Natural killer cell treated with Interleukin-12 subunit alpha and Interleukin-12 subunit beta and Interleukin-15 and Interleukin-18, amount 100 ng/mL, for 72 hours (primary cell): ENCODE measurements at places on chromosomes 12 and 14.

DNA sequence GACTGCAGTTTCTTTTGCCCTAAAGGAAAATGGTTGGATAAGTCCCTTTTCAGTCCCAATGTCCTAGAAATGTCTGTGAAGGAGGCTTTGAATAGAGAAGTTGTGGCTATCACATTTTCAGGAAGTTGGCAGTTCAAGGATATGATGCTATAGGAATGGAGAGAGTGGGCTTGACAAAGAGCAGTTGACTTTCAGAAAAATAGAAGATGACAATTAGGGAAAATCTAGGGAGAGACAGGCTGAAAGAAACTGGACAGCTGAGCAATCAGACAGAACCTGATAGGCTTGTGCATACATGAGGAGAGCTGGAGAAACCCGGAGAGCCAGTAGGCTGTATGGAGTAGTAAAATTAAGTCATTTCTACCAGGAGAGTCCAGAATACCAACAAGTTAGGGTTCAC is 50.5 kb downstream of the LMNTD1 start:
- DNase-seq = no peak

- no peak for DNase-seq
Observed at GRCh38 chr14:104286496-104286895, 148.1 kb downstream of the KIF26A start.

GRCh38 chr12:4026020-4026358 is 152.8 kb upstream of the PARP11 start:
- no peak for DNase-seq

GRCh38 chr12:99386907-99387306 is 260.6 kb upstream of the GARIN6 start:
- no peak for DNase-seq

- no peak for DNase-seq
Observed at GRCh38 chr12:132772606-132773005, 11.0 kb upstream of the ANKLE2 start.

DNA sequence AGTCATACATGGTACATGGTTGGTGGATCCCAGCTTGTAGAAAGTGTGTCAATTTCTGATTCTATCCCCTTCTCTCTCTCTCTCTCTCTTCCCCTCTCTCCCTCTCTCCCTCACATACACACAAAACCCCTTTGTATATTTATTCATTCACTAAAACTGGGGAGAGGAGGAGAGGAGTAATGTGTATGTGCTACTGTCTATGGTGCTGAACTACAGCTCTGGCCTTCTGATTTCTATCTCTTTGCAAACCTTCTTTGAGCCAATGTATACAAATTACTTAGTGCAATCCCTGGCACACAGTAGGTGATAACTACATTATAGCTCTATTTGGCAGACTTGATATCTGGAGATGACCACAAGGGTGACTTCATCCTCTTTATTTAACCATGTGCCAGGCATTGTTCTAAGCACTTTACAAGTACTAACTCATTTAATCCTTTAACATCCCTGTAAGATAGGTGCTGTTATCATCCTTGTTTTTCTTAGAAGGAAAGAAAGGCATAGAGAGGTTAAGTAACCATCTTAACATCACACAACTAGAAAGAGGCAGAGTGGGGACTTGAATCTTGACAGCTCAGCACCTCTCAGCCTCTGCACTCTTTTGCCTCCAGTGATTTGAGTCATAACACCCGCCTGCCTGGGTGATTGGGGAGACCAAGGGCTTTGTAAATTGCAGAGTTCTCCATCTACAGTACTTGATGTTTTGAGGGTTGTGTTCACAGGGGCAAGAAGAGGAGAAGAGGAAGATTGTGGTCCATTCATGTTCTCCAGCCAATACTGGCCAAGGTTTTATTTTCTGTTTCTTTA is 21.3 kb downstream of the RPH3A start:
- no peak for DNase-seq

GRCh38 chr12:98109266-98109665 is 406.1 kb upstream of the TMPO start:
- DNase-seq = no peak

- no peak for DNase-seq
Observed at GRCh38 chr14:96059519-96060135, 20.5 kb downstream of the C14orf132 start.

DNA sequence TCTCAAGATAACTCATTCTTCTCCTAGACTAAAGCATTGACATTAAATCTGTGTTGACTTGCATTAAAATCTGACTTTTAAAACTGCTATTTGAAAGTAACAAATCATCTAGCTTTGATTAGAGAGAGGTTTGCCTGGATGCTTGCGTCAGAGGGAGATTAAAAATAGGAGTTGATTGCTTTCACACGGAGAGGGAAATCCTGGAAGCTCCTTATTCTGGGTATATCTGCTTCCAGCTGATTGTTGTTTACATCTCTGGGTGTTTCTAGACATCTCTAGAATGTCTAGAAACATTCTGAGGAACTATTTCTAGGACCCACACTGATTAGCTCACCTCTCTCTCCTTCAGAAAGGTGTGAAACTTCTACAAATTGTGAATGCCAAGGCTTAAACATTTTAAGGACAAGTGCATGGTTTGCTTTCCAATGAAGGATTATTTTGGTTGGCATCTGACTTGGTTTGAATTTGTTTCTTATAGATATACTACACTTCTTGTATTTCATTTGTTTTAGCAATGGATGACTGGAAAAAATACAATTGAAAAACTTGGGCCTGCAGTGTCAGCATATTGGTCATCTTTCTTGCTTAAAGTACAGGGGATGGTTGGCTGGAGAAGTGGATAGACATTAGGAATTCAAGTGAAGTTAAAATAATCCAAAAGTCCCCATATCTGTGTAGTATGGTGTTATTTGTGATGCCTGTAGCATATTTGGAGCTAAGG is 2.1 kb downstream of the DIP2B start:
- no peak for DNase-seq

GRCh38 chr14:99479906-99480869 is at the start of gene SETD3:
TSS of gene SETD3 (minus strand) at chr14:99480859. CDS start at chr14:99465805, 15,054 bp downstream.
- DNase-seq = peak; percentile 66

- no peak for DNase-seq
Observed at GRCh38 chr12:4300883-4301282, 20.1 kb upstream of the TIGAR start.

GRCh38 chr12:87670448-87670847 is 358.8 kb downstream of the C12orf50 start:
- DNase-seq = no peak

GRCh38 chr12:130083734-130084133 is 78.5 kb upstream of the FZD10 start:
- DNase-seq = no peak

- no peak for DNase-seq
Observed at GRCh38 chr14:94643316-94644101, 31.3 kb downstream of the SERPINA3 start.

DNA sequence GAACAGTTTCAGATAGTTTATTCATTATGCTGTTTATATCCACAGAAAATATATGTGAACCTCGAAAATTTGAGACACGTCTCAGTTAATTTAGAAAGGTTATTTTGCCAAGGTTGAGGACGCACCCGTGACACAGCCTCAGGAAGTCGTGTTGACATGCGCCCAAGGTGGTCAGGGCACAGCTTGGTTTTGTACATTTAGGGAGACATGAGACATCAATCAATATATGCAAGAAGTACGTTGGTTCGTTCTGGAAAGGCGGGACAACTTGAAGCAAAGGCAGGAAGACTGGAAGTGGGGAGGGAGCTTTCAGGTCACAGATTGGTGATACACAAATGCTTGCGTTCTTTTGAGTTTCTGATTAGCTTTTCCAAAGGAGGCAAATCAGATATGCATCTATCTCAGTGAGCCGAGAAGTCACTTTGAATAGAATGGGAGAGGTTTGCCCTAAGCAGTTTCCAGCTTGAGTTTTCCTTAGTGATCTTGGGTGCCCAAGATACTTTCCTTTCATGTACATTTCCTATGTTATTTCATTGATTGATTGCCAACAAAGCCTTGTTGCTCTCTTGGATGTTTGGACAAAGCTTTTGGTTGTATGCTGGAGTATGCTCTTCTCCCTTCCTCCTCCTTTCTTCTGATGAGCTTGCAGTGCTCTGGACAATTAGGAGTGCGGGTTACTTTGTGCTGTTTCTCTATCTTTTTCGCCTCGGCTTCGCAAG is 3.2 kb downstream of the SNAPC1 start:
- no peak for DNase-seq

- no peak for DNase-seq
Observed at GRCh38 chr12:3529281-3529680, 38.3 kb downstream of the PRMT8 start.

DNA sequence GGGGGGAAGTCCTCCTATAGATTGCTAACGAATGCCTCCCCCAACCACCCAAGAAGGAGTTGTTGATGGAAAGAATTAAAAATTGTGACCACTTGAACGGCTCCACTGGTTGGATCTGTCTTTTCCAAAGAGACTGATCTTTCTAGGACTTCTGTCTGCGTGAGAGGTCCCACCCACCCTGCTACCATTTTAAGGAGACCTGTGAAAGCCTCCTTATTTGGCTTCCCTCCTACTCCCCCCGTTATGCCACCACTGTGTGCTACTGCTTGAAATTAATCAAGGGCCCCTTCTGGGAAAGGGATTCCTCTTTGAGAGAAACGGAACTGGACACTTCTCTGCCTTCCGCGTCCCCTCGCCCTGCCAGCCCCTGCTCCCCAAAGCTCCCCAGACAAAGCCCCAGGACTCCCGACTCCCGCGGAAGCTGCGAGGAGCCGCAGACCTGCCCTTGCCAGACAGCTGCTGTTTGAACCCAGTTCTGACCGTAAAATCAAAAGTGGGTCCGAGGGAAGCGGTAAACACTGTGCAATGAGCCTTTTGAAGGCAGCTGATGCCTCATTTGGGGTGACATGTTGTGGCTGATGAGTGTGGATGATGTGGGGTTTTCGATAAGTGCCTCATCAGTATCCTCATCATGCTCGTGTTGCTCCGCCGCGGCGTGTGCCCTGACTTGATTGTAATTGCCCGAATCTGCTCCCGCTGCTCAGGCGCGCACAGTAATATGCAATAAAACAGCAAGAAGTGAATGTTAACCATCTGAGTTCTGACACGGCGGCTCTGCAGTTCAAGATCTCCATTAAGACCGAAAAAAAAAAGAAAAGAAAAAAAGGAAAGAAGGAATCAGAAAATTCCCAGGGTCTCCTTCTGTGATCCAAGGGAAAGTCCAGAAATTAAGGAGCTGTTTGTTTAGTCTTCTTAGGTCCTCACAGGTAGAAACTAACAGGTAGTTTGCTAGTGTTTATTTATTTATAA is 48.2 kb downstream of the MBIP start:
- DNase-seq = no peak

DNA sequence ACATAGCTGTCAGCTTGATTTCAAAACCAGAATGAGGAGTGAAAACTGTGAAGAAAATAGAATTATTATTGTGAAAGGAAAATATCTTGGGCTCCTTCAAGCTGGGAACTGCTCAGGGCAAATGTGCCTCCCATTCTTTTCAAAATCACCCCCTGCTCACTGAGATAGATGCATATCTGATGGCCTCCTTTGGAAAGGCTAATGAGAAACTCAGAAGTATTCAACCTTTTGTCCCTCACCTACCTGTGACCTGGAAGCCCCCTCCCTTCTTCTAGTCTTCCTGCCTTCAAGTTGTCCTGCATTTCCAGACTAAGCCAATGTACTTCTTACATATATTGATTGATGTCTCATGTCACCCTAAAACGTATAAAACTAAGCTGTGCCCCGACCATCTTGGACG is 81.1 kb upstream of the C14orf132 start:
- no peak for DNase-seq

- DNase-seq = no peak
Observed at GRCh38 chr12:24499151-24500146, 449.5 kb downstream of the BCAT1 start.

GRCh38 chr12:22982635-22983034 is 357.7 kb downstream of the ETNK1 start:
- no peak for DNase-seq

DNA sequence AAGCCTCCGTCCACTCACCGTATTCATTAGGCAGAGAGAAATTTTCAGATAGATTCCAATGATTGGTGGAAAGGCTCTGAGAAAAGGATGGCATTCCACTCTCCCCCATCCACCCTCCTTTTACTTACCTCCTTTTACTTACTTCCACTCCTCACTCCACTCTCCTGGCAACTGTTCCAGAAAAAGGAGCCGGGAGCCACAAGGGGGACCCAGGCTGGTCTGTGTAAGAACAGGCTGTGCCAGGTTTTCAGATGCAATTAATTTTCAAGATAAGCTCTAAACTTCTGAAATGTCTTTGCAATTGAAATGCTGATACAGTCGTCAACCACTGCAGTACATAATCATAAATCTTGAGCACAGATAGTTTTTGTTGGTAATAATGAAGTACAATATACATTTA is 248.8 kb downstream of the ANO6 start:
- no peak for DNase-seq

- no peak for DNase-seq
Observed at GRCh38 chr12:26751179-26751578, 81.8 kb downstream of the ITPR2 start.

GRCh38 chr12:65192963-65193516 is 23.7 kb downstream of the LEMD3 start:
- no peak for DNase-seq

- DNase-seq = no peak
Observed at GRCh38 chr14:99602054-99602787, 1.8 kb downstream of the CCDC85C start.

- DNase-seq = peak; percentile 93
Observed at GRCh38 chr12:98516111-98516873, 902 bp downstream of the TMPO start.

DNA sequence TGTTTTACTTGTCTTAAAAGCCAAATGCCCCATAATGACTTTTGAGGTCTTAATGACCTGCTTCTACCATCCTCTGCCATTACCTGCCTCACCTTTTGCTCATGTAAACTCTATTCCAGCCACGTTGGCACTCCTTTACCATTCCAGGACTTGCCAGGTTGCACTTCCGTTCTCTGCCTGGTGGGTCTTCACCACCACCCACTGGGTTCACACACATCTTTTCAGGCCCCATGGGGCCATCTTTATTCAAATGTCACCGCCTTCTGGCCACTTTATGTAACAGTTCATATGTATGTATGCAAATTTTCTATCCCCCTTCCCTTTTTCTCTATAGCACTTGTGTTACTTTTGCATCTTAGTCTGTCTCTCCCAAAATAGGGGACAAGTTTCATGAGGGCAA is 57.7 kb downstream of the ATP2A2 start:
- DNase-seq = no peak

DNA sequence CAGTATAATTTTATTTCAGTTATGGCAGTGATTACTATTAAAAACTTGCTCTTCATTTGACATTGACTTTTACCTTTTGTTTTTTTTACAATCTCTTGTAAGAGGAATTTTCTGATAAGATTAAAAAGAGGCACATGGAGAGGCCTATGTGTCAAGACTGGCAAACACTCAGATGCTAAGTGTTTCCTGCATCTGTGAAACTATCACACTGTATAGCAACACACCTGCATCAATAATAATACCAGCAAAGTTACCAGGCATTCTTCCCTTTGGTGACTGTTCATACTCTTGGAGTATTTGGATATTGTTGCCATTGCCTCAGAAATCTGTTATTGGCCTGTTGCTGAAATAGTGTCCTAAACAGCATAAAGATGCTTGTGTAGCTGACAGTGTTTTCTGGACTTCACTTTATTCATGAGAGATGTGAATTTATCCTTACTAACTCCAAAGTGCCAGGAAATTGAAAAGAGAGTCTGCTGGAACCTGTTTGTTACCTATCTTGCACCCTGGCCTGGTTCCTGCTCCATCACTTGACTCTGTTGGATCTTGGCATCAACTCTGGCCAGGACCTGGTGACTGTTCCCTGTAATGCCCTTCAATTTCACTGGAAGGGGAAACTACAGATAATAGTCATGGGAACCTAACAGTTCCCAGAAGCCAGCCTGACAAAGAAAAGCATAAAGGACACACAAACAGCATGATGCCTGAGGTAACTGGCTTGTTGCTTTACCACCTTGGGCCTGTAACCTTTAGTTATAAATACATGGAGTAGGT is 19.8 kb downstream of the SLC16A7 start:
- no peak for DNase-seq
